ENCODE measurements at places on chromosomes 3 and 15.
A peak's percentile ranks its signal among the peaks of the same experiment; 100 is the strongest.

DNA sequence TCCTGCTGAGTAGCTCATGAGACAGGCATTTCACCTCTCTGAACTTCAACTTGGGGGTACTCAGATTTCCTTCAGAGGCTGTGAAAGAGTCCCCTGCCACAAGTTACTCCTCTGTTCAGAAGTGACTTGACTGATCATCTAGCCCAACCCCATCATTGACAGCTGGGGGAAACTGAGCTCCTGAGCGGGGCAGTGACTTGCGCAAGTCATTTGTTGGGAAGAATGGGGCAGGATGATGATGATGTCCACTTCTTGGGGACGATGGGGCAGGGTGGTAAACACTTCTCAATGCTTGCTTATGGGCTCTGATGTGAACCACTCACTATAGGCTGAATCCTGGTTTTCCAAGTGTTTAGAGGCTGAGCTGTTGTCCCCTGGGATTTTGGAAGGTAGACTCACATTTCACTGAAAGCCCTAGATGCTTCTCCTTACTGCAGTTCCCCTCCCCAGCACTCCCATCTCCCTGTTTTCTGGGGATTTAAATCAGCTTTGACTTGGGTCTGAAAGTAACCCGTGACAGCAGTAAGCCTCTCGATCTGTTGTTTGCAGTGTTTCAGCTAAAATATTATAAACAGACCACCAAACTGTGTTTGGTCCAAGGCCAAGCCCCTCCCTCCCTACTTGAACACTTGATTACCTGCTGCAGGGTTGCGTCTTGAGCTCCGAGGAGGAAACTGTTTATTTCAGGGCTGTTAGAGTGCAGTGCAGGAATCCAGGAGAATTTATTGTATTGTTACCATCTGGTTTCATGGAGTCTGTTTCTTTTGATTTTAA is 25.1 kb downstream of the SMAD3 start:
- DNase-seq, result no peak

- no peak for DNase-seq
Measured at GRCh38 chr3:169131690-169132464, 531.6 kb downstream of the MECOM start.

DNA sequence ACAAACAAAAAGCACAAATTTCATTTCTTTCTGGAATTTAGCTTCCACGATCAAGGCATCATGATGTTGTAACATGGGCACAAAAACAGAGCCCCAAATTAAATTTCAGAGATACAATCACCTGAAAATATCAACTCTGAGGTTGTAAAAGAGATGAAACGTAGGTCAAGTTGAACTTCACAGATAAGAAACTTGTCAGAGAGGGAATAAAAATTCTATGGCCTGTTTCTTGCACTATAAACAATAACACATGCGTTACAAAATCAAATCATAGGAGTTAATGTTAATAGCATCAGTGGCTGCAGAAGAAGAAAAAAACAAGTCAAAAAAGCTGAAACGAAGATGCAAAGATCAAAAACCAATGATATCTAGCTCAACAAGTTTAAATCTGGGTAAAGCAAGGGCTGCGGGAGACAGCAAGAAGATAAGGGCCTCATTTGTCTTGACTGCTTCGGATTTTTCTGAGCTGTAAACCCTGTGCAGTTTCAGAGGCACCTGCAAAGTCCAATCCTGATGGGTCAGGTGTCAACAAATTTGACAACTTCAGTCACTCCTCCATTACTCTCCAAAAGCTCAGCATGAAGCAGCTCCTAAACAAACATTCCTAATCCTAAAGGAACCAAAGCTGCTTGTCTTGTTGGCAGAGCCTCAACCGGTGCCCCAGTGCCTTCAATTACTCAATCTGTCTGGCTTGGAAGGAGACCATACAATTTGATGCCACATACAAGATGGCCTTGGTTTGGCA is 219.8 kb downstream of the STT3B start:
- peak; percentile 63 for DNase-seq

DNA sequence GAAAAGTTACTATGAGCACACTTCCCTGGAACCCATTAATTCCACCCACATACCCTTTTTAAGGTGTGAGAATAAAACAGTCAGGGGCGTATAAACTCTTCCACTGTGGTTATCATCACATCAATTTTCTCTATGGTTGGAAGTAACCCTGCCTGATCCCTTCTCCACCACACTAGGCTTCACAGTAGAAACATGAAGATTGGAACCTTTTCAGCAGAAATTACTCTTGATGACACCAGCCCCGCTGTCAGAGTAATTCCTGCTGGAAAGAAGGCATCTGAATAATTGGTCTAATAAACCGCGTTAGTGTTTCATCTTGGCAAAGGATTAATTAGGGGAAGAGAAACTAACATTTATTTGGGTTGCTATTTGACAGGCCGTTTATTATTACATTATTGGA is 278.4 kb downstream of the MFSD1 start:
- no peak for DNase-seq

- no peak for DNase-seq
Measured at GRCh38 chr3:188262913-188263683, 109.1 kb downstream of the LPP start.

DNA sequence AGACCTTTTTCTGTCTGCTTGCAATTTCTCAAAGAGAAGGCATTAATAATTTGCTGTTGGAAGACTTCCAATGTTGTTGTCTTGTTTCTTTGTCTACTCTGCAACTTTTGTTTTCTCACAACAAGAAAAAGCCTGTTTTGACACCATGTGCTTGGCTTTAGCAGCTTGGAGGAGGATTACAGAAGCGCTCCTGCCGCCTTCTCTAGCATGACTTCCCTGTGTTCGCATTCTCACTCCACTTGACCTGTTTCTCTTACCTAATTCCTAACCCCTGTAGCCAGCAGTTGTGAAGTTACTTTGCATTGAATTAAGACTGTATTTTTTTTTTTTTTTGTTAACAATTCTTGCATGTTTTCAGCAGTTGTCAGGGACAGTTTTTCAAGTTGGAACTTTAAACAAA is 235.3 kb upstream of the GOLIM4 start:
- no peak for DNase-seq

- no peak for DNase-seq
Measured at GRCh38 chr3:195897081-195897852, 11.1 kb downstream of the TNK2 start.

DNA sequence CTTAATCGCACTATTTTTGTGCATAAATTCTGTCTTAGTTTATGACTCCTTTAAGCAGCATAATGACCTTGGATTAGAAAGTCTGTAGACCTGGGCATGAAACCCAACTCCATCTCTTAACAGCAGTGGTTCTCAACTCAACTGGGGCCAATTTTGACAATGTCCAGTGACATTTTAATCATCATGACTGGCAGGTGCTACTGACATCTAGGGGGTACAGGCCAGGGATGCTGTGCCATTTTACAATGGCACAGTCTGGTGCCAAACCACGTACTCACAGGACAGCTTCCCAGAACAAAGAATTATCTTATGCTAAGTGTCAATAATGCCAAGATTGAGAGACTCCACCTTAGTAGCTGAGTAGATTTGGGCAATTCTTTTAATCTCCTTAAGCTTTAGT is 405.0 kb downstream of the NTRK3 start:
- no peak for DNase-seq

GRCh38 chr3:194170793-194171192 is 34.8 kb downstream of the HES1 start:
- no peak for DNase-seq

DNA sequence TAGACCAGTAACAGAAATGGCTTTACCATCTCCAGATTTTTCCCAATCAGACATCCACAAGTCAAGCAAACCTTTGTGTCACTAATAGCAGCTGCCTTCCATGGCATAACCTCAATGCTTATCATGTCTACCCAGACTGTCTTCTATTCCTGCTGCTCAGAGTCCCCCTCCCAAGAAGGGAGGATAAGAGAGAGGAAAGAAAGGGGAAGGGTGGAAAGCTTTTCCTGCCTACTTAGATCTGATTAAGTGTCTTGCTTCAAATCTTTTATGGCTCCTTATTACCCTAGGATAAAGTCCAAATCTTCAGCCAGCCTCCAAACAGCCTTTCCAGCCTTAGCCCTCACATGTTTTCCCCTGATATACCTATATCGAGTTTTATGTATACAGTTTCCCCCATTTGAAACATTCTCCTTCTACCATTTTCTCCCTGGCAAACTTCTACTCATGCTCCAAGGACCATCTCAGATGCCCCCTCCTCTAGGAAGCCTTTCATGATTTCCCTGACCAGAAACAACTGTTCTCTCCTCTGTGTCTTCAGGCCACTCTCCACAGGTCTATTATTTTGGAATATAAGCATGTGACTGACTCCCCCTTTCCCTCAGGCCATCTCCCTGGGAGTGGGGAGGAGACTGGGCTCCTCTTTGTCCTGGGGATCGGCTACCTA is 7.9 kb upstream of the SSUH2 start:
- no peak for DNase-seq

DNA sequence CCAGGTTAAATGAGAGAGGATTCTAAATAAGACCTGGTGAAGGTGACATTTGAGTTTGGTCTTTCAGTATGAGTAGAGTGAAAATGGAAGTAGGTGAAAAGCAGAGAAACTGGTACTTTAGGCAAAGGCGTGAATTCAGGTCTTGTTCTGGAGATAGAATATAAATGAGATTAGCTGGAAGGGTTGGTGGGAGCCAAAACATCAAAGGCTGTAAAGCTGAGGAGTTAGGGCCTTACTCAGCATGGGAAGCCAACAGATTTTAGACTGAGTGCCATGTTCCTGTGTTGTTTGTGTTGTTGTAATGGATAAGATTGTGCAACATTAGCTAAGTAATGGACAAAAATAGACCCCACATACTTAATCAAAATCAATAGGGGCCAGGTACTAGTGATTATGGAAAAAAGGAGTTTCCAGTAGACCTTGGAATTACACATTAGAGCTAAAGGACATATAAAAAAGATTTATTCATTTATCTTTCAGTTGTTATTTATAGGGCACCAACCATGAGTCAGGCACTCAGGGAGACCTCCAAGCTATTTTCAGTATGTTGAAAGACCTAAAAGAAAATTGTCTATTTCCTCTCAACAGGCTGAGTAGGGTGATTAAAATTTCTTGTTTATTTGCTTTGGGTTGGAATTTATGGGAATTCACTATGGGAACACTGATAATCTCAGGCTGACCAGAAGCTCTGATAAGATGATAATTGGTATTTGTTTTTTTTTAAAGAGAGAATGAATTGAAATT is 20.8 kb downstream of the ARL14 start:
- DNase-seq, result no peak

- DNase-seq, result no peak
Measured at GRCh38 chr3:5017925-5018531, 38.8 kb downstream of the BHLHE40 start.

DNA sequence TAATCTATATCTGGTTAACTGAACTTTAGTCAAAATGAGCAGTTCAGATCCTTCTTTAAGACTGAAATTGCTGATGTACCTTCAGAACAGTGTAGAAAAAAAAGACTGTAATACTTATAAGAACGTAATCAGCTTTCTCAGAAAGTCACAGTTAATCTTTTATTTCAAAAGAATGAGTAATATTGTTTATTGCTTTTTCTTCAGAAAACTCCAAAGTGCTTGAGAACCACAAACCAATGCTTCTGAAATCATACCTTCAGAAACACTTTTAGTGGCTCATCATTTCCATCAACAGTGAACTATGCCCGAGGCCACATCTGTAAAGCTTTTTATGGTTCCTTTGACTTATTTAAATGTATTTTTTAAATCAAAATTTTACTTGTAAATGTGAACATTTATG is 33.3 kb upstream of the CLASP2 start:
- DNase-seq, result no peak

- no peak for DNase-seq
Measured at GRCh38 chr3:73072634-73073033, 11.2 kb downstream of the EBLN2 start.
